LHCN-M2 (cell line): ENCODE measurements at places on chromosomes 7 and 10. TPM values are rescaled to one million over a fixed set of nuclear protein-coding genes. Genes with fewer than 3 reads are reported as not detected.

GRCh38 chr7:131109759-131110296 is 217.8 kb upstream of the MKLN1 start:
- DNase-seq, result peak; percentile 95

The IKZF1 gene
- not detected in 2 replicates for total RNA-seq

The ACSM6 gene
- total RNA-seq, result not detected in 2 replicates

DNA sequence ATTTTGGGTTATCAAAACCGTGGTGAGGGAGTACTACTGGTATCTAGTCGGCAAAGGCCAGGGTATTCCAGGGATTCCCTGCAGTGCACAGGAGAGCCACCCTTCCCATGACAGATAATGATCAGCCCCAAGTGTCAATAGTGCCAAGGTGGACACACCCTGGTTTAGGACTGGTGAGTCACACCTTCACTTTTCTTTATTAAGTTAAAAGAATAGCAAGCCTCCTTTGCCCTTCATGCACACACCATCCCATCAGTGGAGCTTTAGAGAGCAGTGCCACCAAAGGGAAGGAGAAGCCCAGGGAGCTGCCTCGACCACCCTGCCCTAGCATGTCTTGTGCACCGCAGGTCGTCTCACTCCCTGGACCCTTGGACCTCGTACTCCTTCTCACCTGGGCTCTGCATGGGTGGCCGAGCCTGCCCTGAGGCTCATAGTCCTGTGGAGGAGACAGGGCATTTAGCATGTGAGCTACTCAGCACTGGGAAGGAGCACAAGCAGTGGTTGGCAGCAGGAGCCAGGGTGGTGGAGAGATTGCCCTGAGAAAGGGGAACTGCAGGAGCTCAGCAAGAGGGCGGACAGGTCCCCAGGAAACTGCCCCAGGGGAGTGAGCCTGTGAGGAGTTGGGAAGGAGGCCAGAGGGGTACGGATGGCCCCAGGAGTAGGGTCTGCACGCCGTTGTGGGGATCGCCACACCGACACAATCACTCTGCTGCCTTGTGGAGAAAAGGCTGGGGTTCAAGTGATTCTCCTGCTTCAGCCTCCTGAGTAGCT is 17.4 kb downstream of the UBE2D4 start:
- DNase-seq, result no peak

GRCh38 chr10:95201736-95202135 is 7.7 kb downstream of the ACSM6 start:
- peak; percentile 61 for DNase-seq

- DNase-seq, result peak; percentile 1
These were observed 61.7 kb upstream of the RAB11FIP2 start for GRCh38 chr10:118108194-118109026.

DNA sequence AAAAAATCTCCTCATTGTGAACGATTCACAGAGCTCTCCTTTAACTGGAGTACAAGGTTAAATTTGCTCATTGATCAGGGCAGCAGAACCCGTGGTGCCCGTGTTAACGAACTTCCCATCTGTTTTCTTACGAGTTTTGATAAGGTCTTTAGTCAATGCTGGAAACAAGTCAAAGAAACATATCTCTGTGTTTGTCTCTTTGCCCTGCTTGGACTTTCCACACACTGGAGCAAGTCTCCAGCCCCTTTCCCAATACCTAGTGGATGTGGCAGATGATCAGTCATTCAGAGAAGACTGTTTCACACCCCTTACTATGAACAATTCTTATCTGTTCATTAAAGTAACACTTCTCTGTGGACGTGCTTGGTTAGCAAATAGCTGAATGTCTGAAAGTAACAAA is 121.3 kb downstream of the ARID5B start:
- DNase-seq, result no peak

- DNase-seq, result no peak
These were observed 70.2 kb downstream of the BEND7 start for GRCh38 chr10:13458687-13459012.

The NUDT13 gene
- 2.9 TPM in 2 replicates for total RNA-seq

The TRIL gene
- total RNA-seq, result 0.32 and 0.46 TPM in 2 replicates

DNA sequence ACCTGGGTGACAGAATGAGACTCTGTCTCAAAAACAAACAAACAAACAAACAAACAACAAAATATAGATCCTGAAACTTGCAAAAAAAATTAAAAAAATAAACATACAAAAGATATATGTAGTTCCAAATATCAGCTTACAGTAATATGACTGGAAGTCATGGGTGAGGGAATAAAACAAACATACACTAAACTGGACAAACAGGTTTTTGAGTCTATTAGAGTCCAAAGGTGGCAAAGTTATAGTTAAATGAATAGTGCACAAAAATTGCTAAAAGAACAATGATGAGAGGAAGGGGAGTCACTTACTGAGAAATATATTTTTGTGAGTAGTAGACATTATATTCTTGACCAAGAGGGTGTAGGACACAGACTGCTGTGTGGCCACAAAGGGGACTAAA is 16.7 kb upstream of the RSBN1L start:
- DNase-seq, result no peak

- DNase-seq, result peak; percentile 64
These were observed 26.0 kb upstream of the ITGA8 start for GRCh38 chr10:15745751-15746150.

- no peak for DNase-seq
These were observed 175.5 kb downstream of the ADAM12 start for GRCh38 chr10:126212738-126213137.

The PCLO gene
- 0.19 and 0.57 TPM in 2 replicates for total RNA-seq

The PAXIP1 gene
- 18.5 and 21.4 TPM in 2 replicates for total RNA-seq

GRCh38 chr10:119575991-119576390 is 20.8 kb downstream of the TIAL1 start:
- DNase-seq, result no peak

- peak; percentile 82 for DNase-seq
These were observed at the start of gene SLC4A2 for GRCh38 chr7:151059367-151060112. Gene SLC4A2, plus strand, starts transcription at chr7:151059589. Its CDS starts 2,399 bp downstream, at chr7:151061988.

- DNase-seq, result no peak
These were observed 261.1 kb downstream of the AUTS2 start for GRCh38 chr7:69859342-69859741.

- no peak for DNase-seq
These were observed 67.0 kb downstream of the FGFR2 start for GRCh38 chr10:121531076-121531829.

- peak; percentile 80 for DNase-seq
These were observed 25.9 kb downstream of the GPRIN2 start for GRCh38 chr10:46530249-46531186.

The GRM8 gene
- total RNA-seq, result 0.11 TPM in 1 of 2 replicates, not detected in the other

The CABCOCO1 gene
- total RNA-seq, result 0.40 TPM in 1 of 2 replicates, not detected in the other

The ABCB4 gene
- total RNA-seq, result not detected in 2 replicates

DNA sequence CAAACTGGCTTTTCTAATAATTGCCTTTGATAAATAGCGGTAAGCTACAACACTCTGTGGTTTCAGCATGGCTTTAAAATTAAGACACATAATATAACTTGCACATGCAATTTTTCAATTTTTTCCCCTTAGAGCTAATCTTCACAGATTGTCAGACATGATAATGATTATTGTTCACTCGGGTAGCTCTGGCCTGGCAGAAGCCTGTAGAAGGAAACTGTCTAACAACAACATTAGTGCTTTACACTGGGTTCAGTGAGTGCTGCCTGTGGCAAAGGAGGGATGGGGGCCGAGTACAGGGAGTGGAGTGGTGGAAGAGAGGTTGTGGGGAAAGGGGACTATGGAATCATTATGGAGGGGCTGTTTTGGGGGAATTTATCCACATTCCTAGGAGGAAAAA is 67.2 kb upstream of the AUTS2 start:
- DNase-seq, result no peak

The PRSS2 gene
- not detected in 2 replicates for total RNA-seq

The PNLIPRP1 gene
- total RNA-seq, result not detected in 2 replicates

The PTPRN2 gene
- 0.11 TPM in 1 of 2 replicates, not detected in the other for total RNA-seq

DNA sequence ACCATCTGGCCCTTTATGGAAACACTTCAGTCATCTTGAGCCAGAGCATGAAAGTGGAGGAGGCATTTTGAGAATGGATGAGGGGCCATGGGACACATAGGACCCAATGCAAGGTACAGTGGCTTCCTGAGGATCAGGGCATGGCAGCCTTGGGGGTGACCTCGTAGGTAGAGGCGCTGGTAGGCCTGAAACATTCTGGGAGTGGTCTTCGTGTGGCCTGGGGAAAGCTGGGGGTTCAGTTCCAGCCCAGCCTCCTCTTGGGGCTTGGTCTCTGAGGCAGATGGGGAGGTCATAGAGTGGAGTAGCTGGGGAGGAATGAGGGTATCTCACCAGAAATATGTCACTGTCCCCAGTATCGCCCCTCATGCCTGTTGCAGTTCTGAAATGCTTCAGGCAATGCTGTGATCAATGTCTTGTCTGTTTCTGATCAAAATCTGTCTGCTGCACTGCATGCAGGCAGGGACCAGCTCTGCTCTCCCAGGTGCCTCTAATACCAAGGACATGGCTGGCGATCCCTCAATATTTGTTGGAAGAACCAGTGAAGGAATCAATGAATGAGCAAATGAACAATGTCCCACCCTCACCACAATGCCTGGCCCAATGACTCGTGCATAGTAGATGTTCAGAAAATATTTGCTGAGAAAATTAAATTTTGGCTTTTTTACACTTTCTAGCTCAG is 90.9 kb downstream of the CHST15 start:
- DNase-seq, result no peak

The LRMDA gene
- total RNA-seq, result not detected in 2 replicates

The PRKCQ gene
- total RNA-seq, result not detected in 2 replicates

The LIPK gene
- total RNA-seq, result 0.17 TPM in 1 of 2 replicates, not detected in the other

GRCh38 chr10:109403551-109403950 is 519.8 kb downstream of the XPNPEP1 start:
- peak; percentile 12 for DNase-seq

The MMD2 gene
- total RNA-seq, result not detected in 2 replicates

DNA sequence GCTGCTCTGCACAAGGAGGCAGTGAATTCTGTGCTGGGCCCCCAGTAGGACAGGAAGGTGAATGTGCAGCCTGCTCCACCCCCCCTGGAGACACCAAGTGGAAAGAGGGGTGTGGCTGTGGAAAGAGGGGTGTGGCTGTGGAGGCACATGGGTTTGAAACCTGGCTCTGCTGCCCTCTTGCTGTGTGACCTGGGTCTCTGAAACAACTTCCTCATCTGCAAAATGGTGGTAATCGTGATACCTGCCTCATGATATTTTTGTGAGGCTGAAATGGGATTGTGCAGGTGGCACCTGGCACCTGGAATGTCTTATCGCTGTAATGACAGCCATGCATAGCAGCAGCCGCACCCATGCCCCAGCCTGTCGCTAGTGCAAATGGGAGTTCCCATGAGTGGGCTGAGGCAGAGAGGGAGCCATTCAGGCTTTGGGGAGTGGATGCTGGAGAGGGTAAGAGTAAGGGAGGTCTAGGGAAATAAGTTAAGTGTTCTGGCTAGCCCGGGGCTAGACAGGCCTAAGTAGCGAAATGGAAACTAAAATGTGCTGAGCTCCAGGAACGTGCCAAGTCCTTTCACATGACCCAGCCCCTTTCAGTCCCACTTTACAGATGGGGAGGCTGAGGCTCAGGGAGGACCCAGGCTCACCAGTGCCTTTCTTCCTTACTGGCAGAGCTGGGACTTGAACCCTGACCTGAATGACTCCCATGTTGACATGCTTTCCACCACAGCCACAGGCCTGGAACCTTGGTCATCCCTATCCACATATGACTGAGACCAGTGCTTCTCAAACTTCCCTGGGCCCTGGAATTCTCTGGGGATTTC is 35.0 kb downstream of the C10orf105 start:
- DNase-seq, result no peak

DNA sequence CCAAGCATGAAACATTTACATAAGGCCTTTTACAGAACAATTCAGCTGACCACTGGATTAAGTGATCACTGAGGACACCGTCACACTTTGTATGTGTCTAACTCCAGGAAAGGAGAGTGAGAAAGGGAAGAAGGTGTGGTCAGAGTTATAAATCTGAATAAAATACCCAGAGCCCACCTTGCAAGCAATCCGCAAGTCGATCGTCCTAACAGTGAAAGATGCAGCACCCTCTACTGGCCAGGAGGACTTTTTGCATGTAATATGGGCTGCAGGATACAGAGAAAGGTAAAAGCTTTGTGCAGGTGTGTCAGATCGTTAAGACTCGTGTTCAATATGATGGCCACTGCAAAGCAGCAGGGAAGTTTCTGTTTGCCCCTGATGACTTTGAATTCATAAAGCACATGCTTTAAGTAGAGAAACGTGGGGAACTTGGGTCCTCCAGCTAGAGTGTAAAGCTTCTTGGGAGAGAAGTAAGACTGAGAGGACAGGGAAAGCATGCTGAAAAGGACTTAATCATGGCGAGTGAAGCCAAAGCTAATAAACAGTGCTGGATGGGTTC is 68.5 kb upstream of the BMPER start:
- DNase-seq, result no peak
